ENCODE measurements at places on chromosomes 3 and 15.

GRCh38 chr3:197183582-197183981 lies 114.8 kb downstream of the DLG1 start:
- DNase-seq = no peak

DNA sequence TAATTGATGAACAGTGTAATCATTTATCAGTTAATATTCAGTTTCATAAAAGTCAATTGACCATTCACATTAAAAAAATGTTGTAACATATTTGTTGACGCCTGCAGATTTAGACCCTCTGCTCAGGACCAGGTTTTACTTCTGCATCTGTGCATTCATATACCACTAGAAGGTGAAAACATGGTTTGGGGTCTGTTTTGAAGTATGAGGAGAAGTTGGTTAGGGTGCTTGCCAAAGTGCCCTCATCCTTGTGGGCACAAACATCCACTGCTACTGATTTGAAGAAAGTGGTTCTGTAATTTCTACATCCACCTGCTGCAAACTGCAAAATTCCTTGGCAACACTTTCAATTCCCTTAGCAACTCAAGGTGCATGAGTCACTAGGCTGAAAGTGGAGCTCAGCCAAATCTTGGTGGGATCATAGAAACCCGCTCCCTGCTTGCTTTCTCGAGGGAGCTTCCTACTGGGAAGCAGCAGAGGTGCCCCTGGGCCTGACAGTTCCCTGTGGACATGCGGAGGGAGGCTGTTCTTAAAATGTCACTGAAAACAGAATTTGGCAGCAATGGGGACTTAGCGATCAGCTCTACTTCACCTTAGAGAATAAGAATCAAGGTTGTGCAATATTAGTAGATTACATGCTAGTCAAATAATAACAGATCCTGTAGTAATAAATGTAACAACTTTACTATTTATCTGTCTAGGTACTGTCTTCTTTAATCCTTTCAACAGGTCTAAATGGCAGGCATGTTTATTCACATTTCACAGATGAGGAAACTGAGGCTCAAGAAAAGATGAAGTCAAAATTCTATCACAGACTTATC lies 301.0 kb upstream of the TBL1XR1 start:
- DNase-seq = no peak

DNA sequence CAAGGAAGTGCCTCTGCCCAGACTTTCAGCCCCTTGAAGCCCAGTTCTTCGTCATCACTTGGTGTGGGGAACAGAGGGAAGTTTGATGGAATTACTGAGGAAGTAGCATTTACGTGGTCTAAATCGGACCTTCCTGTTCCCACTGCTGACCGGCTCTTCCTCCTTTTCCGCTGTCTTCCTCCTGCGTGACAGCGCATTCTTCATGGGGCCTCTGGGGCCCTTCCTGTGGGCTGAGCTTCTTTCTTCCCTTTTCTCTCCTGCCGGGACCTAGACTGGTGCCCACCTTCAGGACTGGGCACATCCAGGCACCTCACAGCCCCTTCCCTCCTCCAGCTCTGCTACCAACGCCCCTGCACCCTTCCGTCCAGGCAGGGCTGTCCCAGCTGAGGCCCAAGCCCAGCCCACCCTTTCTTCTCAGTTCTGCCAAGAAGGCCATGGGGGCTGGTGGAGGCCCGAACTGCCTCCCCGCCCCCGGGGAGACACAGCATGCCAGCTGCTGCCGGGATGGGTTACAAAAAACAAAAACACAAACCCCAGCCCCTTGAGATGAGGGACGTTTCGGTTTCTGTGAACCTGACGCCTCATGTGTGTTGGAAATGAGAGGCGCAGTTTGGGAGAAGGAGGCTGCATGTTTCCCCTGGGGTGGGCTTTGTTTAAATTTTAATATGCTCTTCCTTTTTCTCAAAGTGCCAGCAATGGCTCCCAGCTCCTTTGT lies 19.1 kb downstream of the ZNF710 start:
- DNase-seq = no peak

- DNase-seq = no peak
These were observed 397 bp downstream of the PLXND1 start for GRCh38 chr3:129605922-129606635.

GRCh38 chr3:186182850-186183249 lies 74.0 kb upstream of the ETV5 start:
- no peak for DNase-seq

Data from stimulated activated CD4-positive, alpha-beta T cell treated with anti-CD3 and anti-CD28 coated beads, TNF-alpha, amount 100 ng/mL, for 48 hours (primary cell).